Panc1 (cell line): ENCODE measurements at places on chromosomes 5 and 9.

DNA sequence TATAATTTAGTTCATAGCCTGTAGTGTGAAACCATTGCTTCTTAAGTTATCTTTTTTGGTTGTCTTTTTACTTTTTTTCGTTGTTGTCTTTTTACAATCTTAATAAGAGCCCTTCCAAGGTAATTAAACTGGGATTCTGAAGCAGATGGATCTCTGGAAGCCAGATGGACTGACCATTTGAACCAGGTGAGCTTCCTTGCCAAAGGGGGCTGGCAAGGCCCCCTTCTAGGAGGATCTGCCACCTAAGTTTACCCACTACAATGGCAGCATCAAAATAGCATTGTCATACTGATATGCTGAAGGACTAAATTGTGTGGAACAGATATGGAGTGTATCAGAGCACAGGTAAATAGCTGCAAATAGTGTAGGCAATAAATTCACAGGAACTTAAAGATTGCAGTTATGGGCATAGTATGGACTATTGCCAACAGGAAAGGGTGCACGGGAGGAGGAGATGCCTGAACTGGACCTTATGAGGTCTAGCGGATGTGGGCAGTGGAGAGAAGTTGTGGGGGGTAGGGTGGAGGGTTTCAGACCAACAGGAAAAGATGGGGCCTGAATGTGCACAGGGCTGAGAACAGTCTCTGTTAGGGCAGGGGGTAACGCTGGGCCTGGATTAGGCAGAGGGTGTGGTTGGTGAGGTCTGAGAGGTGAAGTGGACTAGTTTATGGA, 61.5 kb upstream of the CTXN3 start:
- no peak for DNase-seq

- DNase-seq: no peak
Observed at GRCh38 chr5:91007780-91008402, 375.2 kb downstream of the ARRDC3 start.

DNA sequence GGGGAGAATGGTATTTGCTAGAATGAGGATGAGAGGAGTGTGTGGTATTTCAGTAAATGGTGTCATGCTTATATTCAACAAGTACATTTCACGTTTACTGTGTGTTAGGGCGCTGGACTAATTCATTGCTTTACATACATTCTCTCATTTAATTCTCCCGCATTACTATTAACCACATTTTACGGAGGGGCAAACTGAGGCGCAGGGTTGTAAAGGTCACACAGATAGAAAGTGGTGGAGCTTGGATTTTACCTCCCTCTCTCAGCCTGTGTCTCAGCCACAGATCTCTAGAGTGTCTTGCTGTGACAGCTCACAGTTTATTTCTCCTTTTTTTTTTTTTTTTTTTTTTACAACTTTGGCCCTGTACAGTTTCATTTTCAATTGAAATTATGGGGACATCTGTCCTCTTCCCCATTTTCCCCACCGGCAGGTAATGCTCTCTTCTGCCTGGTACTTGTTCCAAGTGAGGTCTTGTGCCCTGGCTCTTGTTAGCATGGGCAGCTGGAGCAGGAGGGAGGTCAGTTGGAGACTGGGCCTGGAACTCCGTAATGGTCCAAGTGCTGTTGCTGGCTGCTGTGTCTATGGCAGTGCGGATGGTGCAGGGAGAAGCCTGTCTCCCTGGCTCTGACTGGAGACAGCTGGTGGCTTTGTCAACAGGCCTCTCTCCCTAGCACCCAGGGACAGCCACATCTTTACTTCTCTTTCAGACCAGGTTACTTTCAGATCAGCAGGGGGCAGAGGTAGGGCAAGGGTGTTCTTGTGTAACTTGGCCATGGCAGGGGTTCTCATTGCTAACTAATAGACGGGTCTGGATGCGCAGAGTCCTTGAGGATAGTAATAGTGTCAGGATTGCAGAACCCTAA, 20.5 kb upstream of the NDST1 start:
- no peak for DNase-seq

- no peak for DNase-seq
Observed at GRCh38 chr9:33919276-33919897, 102.4 kb downstream of the UBE2R2 start.

- no peak for DNase-seq
Observed at GRCh38 chr5:141330299-141331080, at the start of gene PCDHGA1. TSS of gene PCDHGA1 (plus strand) at chr5:141330514.
